Erythroblast (primary cell): ENCODE measurements at places on chromosomes 7 and 10.

- no peak for DNase-seq
Measured at GRCh38 chr7:82183634-82184033, 259.9 kb downstream of the CACNA2D1 start.

DNA sequence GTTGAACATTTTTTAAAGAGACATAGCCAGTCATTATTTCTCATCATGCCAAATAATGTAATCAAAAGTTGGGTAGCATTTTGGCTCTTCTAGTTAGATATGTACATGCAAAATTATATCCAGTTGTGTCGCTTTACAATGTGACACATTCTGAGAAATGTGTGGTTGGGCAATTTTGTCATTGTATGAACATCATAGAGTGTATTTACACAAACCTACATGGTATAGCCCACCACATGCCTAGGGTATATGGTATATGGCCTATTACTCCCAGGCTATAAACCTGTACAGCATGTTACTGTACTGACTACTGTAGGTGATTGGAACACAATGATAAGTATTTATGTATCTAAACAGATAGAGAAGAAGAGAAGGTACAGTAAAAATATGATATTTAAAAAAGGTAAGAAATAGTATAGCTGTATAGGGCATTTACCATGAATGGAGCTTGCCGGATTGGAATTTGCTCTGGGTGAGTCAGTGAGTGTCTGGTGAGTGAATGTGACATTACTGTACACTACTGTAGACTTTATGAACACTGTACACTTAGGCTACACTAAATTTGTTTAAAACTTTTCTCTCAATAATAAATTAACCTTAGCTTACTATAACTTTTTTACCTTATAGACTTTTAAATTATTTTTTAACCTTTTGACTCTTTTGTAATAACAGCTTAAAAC is 16.5 kb downstream of the ZNF365 start:
- no peak for DNase-seq

DNA sequence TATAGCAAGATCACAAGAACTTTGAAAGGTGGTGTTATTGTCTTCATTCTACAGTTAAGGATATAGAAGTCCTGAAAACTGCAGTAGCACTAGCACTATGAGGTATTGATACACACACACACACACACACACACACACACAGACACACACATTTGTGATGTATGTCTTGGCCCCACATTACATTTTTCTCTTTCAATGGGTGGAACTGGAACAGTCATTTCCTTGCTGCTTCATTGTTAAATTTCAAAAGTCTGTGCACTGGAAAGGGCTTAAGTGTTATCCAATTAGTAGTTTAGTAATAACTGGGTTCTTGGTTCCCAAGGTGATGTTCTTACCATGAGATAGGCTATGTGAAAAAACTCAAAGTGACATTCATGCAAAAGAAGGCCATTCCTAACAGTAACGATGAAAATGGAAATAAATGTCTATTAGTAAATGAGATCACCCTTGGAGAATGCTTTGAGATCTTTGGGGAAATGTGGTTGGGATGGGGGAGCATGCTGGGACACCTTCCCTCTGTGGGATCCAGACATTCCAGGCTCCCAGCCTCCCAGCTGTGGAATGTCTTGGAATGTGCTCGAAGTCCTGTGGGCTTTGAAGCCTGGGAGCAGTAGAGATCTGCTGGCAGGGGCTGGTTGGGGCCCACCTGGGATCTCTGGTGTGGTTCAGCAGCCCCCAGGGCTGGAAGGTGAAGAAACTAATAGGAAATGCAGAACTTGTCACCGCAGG is 37.4 kb upstream of the CALD1 start:
- DNase-seq = no peak

DNA sequence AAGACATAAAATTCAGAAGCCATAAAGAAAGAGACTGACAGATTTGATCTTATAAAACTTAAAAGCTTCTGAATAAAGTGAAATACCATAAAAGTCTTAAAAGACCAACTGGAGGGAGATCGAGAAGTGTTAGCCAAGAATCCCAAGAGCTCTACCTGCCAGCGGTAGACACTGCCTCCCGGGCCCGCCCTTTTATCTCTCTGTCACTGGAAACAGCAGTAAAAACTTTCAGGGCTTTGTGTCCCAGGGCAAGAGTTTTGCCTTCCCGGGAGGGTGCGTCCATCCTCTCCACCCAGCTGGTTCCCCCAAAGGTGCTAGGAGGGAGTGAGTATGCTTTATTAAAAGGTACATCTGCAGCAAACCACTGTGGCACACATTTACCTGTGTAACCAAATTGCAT is 5.8 kb downstream of the PLA2G12B start:
- DNase-seq = no peak

- peak; percentile 52 for DNase-seq
Measured at GRCh38 chr7:16719699-16720098, 33.9 kb upstream of the TSPAN13 start.

GRCh38 chr10:11719496-11720259 is 22.5 kb upstream of the ECHDC3 start:
- no peak for DNase-seq

- peak; percentile 48 for DNase-seq
Measured at GRCh38 chr10:49512121-49512809, 26.7 kb downstream of the ERCC6 start.

DNA sequence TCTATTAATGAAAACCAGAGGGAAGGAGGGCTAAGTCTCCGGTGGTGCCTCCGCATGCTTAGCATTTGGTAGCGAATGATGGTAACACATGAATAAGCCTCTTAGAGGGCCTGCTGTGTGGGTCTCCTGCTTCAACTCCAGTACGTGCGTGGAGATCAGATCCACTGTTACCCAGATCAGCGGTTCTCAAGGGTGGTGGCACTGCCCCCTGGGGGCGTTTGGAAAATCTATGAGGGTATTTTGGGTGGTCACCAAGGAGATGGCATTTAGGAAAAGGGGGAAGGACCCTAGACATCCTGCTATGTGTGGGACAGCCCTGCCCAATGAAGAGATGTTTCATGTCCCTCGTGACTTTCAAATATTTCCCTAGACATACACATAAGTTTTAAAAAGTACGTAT is 57.1 kb upstream of the TM9SF3 start:
- peak; percentile 23 for DNase-seq

DNA sequence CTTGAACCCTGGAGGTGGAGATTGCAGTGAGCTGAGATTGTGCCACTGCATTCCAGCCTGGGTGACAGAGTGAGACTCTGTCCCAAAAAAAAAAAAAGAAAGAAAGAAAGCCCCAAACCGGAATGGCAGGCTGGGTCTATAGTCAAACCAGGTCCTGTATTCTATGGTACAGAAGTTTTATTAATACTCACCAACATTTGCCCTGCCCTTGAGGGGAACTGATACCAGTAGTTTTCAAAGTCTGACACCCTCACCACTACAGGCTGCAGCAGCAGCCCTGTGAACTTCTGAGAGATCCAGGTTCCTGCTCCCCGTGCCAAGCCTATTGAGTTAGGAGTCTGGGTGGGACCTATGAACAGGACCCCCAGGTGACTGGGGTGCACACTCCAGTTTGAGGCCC is 80.6 kb downstream of the RGS10 start:
- DNase-seq = no peak

- no peak for DNase-seq
Measured at GRCh38 chr7:158238616-158239289, 348.9 kb downstream of the PTPRN2 start.

GRCh38 chr7:8975681-8976080 is 542.3 kb downstream of the NXPH1 start:
- no peak for DNase-seq

- DNase-seq = peak; percentile 35
Measured at GRCh38 chr10:88388324-88388723, 194.8 kb downstream of the RNLS start.

GRCh38 chr10:126001576-126001975 is 105.2 kb downstream of the FANK1 start:
- DNase-seq = no peak

DNA sequence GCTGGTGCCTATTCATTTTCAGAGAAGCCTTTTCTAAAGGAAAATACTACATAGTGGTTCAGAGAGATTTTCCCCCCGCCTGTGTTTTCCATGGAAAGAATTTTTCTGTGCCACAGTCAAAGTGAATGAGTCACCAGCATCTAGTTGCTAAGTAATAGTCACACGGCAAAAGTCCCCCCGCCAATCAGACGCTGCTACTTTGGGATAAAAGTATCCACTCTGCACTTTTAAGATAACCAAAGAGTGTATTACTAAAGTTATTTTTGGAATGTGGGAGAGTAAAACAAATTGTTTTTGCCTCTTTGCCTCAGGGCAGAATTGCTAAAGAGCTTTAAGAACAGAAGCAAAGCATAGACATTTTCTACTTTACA is 23.5 kb downstream of the ABLIM1 start:
- DNase-seq = peak; percentile 19
